ENCODE measurements at places on chromosomes 5 and 9. TPM values are rescaled to one million over a fixed set of nuclear protein-coding genes. Genes with fewer than 3 reads are reported as not detected.

CDX1 gene
- total RNA-seq: 0.49 TPM

GCNT1 gene
- 8.4 TPM for total RNA-seq

CCDC180 gene
- 16.1 TPM for total RNA-seq

MARCHF11 gene
- total RNA-seq: not detected

FIBCD1 gene
- 0.10 TPM for total RNA-seq

RNF183 gene
- total RNA-seq: 0.20 TPM

ZNF618 gene
- total RNA-seq: 7.8 TPM

ACTBL2 gene
- 5.8 TPM for total RNA-seq

LECT2 gene
- total RNA-seq: not detected

SLC6A19 gene
- not detected for total RNA-seq

RNF44 gene
- 9.5 TPM for total RNA-seq

PLAC8L1 gene
- not detected for total RNA-seq

BTNL3 gene
- not detected for total RNA-seq

ADRA1B gene
- 0.79 TPM for total RNA-seq

LMAN2 gene
- 99.0 TPM for total RNA-seq

CA9 gene
- 2.2 TPM for total RNA-seq

NEURL1B gene
- 15.9 TPM for total RNA-seq
